Activated CD4-positive, alpha-beta T cell treated with anti-CD3 and anti-CD28 coated beads, Interleukin-2, amount 50 U/mL, for 16 hours (primary cell): ENCODE measurements at places on chromosomes 13 and 19.

- no peak for DNase-seq
These were observed 1448.7 kb downstream of the UQCRFS1 start for GRCh38 chr19:27764186-27764804.

DNA sequence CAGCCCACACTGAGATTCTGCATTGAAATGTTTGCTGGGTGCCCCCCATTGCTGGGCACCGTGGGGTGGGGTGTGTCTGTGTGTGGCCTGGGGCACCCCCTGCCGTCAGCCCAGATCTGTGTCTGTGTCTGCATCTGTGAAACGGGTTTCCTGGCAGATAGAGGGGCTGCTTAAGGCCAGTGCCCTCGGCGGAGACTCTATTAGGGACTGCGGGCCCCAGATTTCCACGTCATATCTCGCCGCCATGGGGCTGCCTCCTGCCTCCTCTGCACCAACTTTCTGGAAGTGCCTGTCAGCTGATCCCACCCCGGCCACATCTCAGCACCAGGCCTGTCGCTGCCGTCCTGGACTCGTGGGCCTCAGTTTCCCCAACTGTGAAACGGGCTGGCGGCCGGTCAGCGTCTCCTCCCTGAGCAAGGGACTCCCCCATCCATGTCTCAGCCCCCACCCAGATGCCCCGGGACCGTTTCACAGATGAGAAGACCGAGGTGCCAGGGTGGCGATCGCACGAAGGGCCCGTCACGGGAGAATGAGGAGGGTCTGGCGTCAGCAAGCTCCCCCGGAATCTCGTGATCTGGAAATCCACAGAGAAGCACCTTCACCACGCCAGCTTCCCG is 21.4 kb downstream of the ARID3A start:
- no peak for DNase-seq

- DNase-seq = no peak
These were observed 386.3 kb downstream of the NDFIP2 start for GRCh38 chr13:79867254-79867653.

GRCh38 chr19:1042689-1043511 is 3.0 kb downstream of the ABCA7 start:
- no peak for DNase-seq
